ENCODE measurements at places on chromosomes 6 and 20. TPM values are rescaled to one million over a fixed set of nuclear protein-coding genes. Genes with fewer than 3 reads are reported as not detected.

DNA sequence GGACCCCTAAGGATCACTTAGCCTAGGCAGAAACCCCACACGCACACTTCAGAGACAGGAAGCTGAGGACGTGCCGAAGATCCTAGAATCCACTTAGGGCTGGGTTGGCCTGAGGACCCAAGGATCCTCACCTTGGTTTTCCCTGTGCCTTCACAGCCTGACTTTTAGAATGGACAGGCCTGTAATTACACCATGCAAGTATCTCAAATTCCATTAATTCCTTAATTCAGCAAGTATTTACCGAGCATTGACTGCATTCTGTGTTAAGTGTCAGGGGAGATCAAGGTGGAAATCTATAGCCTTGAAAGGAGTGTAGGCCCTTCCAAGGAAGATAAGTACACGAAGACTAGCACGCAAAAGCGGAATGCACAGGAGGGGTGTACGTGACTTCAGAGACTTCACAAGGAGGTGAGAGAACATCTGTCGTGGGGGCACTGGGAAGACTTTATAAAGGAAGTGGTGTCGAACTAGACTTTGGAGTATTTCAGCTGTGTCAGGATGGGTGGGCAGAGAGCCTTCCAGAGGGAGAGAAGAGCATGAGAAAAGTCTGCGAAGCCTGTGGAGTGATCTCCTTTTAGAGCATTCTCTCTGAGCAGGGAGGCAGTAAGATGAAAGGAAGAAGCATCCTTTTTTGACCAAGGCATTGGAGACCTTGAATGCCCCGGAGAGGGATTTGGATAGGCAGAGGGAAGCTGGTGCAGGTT is 4.0 kb downstream of the DSP start:
- DNase-seq = no peak

- no peak for DNase-seq
These were observed 39.2 kb downstream of the DPPA5 start for GRCh38 chr6:73314577-73315492.

DNA sequence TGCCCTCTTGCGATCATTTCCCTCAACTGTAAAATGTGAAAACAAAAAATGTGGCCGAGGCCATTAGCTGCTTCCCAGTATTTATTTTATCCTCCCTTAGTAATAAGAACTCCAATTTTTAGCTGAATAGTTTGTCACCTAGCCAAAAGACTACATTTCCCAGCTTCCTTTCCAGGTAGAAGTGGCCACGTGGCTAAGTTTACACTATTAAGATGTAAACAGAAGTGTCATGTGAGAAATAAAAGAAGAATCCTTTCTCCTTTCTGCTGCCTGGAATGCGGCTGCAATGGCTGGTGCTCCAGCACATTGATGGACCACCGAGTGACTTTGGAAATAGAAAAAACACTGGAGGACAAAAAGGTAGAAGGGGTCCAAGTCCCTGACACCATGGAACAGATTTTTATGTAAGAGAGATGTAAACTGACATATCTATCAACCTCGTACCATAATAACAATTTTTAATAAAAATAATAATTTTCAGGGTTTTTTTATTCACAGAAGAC is 268.8 kb downstream of the PKHD1 start:
- DNase-seq = no peak

DNA sequence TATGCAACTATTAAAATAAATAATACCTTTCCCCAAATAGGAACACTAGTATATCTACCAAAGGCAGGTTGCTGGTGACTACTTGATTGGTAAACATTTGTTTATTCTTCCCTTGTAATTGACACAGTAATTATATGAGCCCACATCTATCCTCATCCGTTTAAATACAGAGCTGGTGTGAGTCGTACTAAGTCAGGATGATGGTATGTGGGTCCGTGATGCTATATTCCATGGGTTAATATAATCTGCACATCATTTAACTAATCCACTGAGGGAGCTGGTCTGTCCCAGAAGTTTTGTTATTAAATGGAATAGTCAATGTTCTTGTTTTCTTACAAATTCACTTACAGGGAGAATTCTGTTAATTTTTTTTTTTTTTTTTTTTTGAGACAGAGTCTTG is 164.0 kb upstream of the AGPAT4 start:
- DNase-seq = no peak

DNA sequence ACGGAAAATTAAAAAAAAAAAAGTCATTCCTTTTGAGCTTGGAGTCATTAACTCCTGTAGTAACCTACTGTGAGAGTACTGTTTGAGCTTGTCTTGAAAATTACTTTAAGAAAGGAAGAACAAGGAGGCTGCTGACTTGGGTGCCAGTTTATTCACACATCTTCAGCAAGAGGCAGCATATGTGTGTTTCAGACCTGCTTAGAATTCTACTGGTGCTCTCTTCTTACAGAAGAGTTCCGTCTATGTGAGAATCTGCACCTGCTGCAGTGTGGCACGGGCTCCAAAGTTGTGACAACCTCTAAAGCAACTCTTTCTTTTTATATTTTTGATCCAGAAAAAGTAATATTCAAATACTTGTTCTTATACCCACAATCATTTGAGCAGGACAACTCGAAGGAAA is 117.4 kb upstream of the SOX4 start:
- DNase-seq = no peak

Gene TNFRSF6B
- polyA plus RNA-seq = 0.98 TPM
